ENCODE measurements at places on chromosomes 5 and 9.

GRCh38 chr5:142857405-142857804, 87.2 kb downstream of the ARHGAP26 start:
- DNase-seq, result peak; percentile 90

DNA sequence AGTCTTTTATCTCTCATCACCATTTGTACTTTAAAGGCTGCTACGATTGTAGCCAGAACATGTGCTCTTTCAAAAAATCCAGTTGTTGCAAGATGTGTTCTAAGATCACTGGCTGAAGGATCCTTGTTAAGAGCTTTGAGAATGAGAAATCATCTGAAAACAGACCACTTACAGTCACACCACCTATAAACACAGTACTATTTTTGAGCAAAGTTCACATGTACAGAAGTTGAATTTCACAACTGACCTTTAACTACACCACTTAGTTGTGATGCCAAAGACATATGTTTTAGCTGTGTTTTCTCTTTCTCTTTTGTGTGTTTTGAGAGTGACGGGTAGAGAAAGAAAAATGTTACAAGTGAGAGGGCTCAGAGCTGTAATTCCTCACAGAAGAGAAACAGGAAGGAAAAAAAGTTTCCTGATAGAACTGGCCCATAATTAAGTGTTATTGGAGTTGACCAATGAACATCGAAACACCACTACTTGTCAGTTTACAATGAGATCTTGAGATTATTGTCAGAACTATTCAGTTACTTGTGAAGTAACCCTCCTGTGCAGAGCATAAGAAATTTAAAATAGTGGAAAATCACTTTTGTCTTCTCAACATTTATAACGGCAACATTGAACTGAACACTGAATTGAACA, 245.4 kb downstream of the MLLT3 start:
- DNase-seq, result no peak

DNA sequence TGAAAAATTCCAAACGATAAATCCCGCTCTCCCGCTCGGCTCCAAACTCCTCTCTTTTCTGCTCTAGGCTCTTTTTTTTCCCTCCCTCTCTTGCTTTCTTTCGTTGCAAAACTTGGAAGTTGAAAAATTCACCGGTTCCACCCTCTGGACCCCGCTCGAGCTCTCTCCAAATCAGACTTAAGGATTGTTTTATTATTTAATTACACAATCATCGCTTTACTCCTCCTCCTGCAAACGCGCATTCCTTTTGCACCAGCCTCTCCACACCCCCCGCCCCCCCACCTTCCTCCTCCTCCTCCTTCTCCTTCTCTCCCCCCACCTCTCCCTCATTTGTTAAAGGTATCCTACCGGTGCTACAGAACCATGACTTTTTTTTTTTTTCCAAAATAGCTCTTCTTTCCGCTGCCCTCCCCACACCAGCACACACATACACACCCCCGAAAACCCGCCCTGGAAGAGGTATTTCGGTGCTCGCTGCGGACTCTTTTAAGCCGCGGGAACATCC, 535 bp upstream of the NFIB start:
- peak; percentile 94 for DNase-seq

DNA sequence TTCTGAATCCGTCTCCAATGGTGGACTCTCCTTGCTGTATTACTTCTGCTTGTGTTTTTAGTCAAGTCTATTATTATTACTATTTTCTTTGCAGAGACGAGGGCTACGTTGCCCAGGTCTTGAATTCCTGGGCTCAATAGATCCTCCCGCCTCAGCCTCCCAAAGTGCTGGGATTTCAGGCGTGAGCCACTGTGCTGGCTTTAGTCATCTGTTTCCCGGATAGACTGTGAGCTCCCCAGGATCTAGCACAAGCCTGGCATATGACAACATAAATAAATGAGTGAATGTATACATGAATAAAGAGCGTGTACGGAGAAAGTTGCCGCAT, 439 bp upstream of the DDX46 start:
- no peak for DNase-seq

GRCh38 chr5:43154469-43154868, 33.8 kb downstream of the ZNF131 start:
- DNase-seq, result no peak

- DNase-seq, result peak; percentile 60
These were observed 152.8 kb upstream of the PAPPA start for GRCh38 chr9:116000748-116001329.

GRCh38 chr5:128773378-128773777, 191.9 kb upstream of the SLC27A6 start:
- no peak for DNase-seq

GRCh38 chr5:78419396-78419795, 59.0 kb downstream of the SCAMP1 start:
- no peak for DNase-seq

DNA sequence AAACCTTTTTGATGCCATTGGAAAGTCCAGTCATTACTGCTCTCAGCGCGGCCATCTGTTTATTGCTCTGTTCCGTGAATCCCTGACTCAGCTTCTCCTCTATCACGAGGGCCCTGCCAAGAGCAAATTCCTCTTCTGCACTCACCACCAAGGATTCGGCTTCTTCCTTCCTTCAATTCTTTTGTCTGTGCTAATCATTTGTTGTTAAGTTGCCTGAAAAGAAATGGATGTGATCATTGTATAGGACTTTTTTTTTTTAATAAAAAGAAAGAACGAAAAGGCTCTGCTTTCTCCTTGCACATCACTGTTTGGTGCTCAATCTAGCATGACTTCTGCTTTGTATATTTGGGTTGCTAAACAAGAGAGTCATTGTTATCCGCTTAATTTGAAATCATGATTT, 128.7 kb upstream of the PIK3R1 start:
- DNase-seq, result peak; percentile 33

DNA sequence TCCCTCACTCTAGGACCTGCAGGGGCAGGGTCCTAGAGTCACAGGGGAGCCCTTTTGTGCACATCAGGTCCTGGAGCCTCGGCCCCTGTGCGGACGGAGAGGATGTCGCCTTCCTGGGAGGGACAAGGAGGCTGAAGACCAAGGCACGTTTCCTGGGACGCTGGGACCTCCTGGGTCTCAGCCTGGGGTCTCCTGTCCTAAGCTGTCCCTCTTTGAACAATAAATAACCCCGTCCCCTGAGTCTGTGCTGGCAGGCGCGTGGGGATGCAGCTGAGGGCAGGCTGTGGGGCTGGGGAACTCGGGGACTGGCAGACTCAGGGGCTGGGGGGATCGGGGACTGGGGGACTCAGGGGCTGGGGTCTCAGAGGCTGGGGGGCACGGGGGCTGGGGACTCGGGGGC, 31.1 kb downstream of the PAEP start:
- no peak for DNase-seq

GRCh38 chr5:166014256-166014655, 2277.2 kb upstream of the WWC1 start:
- DNase-seq, result no peak

DNA sequence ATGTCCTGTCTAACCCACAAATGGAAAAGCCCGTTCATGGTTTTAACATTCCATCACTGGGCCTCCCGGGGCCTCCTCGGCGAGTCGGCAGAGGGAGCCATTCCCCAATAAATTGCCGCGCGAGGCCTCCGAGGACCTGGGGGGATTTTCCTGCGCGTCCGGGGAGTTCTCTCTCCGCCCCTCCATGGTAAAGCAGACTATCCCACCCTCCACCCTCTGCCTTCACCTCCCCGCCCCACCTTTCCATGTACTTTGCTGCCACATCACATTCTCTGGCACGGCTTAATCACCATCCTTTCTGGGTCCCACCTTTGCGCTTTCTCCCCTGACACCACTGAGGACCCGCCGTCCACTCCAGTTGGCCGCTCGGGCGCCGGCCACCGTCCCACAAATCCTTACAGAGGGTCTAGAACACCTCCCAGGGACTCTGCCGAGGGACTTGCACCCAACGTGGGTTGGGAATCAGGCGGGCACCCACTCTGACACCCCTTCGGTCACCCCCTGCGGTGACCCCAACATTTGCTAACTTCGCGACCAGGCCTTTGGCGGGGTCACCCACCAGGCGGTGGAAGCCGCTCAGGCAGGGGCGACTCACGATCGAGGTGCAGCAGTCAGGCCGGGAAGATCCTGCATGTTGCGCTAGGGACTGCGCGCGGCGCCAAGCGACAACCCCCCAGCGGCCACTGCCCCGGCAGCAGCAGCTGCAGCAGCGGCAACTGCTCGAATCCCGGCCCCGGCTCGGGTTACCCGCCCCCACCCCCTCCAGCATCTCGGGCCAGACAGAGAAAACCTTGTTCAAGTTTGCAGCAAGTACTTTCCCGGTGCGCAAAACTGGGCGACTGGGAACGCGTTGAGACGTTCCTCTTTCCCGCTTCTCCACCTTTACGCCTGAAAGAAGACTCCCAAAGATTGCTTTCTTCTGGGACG, at the start of gene MEGF10:
Gene MEGF10, plus strand, starts transcription at position 778 of the 927 bp plus-strand sequence. CDS start 40,513 bp downstream, outside the sequence.
- DNase-seq, result peak; percentile 35

- DNase-seq, result no peak
These were observed 200.2 kb downstream of the SEMA6A start for GRCh38 chr5:116374434-116374852.

DNA sequence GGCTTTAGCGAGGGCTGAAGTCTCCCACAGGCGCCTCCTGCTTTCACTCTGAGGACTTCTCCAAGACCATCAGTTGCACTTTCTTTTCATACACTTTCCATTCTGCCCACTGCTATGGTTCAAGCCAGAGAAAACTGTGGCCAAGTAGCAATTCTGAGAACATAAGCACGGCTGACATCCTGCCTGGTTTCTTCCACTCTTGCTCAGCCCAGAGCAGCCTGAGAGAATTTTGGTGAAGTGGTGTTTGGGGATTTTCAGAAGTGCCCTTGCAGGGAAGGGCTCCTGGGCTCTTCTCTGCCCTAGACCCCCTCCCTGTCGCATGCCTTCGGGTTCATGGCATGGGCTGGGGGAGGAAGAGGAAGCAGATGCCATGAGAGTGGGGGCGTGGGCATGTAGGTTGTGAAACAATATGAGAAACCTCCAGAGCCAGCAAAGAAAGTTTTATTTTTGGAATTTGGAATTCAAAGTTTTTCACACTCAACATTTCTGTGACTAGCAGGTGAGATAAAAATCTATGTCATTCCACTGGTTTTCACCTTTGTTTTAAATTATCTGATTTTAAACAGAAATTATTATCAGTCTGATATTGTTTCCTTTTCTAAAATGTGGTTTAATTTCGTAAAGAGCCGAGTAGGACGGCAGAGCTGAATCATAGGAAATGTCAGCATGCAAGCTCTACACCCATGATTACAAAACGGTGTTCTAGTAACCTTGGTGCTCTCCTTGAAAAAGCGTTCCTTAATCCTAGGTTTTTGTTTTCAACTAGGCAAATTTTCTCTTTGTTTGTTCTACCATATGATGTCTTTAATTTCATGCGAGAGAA, 27.8 kb upstream of the TNFSF8 start:
- no peak for DNase-seq

DNA sequence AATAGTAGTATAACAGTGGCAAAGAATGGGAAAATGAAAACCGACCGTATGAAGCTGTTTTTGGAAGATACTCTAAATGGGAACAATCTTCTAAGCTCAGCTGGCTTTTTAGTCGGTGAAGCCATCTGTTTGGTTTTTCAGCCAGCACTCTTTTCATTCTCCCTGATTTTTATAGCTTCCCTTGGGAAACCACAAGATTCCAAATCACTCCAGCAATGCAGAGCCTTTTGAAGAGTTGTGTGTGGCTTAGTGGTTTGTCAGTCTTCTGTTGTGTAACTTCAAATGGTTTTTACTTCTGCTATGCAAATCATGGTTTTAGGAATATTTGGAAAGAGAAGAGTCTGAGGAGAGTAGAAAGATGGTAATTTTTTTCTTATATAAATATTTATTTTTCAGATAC, 180.7 kb downstream of the KDM4C start:
- peak; percentile 62 for DNase-seq

- peak; percentile 26 for DNase-seq
These were observed at the start of gene NIPAL4 for GRCh38 chr5:157459715-157460599. NIPAL4 (plus strand) TSS chr5:157460213; CDS start chr5:157460321, 108 bp downstream.

DNA sequence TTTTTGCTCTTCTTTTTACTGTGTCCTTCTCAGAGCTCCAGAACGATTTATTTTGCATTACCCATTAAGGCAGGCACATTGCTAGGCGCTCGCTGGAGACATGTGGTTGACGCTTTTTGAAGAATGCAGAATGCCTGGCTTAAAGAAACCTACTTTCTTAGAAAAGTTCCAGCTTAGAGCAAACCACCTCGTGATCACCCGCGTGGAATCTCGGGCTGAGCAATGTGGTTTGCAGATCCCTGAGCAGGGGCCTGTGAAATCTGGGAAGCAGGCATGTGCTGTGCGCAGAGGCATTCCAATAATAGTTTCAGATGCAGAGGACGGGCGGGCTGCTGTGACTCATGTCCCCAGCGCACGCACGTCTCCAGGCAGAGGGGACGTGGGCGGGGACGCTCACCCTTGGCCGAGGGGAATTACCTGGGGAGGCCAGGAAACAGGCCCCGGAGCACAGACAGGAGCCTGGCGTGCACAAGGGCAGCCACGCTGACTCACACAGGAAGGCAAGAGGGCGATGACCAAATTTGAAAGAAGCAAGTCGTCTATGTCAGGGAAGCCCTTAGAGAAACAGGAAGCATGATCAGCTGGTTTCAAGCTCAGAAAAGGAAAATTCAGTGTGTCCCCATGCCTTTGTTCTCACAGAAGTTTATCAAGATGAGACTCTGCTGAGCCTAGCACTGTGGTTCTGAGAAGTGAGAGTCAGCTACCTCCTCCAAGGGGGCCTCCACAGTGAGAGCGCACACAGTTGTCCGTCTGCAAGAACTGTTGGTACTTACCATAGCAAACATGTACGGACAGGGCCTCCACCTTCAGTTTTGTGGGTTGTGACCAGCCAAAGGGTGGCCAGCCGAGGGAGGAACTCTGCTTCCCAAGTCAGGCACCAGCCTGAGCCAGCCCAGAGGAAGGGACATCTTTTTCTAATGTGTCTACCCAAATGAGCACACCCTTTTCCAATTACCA, 218.6 kb downstream of the PIK3R1 start:
- DNase-seq, result peak; percentile 100

GRCh38 chr5:168940712-168941111, 360.2 kb downstream of the SLIT3 start:
- DNase-seq, result no peak

GRCh38 chr9:126166291-126166690, 160.3 kb upstream of the MVB12B start:
- DNase-seq, result no peak

DNA sequence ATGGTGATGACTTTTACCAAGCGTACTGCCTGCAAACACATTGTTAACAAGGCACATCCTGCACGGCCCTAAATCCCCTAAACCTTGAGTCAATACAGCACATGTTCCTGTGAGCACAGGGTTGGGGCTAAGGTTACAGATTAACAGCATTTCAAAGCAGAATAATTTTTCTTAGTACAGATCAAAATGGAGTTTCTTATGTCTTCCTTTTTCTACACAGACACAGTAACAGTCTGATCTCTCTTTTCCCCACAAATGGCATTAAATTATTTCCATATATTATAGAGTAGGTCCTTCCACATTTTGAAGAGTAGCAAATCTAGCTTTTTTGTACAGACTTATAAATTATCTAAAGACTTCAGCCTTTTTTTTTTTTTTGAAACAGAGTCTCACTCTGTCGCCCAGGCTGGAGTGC, 1.6 kb upstream of the TMEM141 start:
- no peak for DNase-seq

All from kidney tubule cell (primary cell).